Thoracic aorta (tissue), 2 donors: ENCODE measurements at places on chromosomes 3 and 15.
A peak's percentile ranks its signal among the peaks of the same experiment; 100 is the strongest.

GRCh38 chr15:89018207-89018606 lies 70.0 kb upstream of the ABHD2 start:
- no peaks in the 10 kb centered on the region for H3K27me3 ChIP-seq
- DNase-seq = peak; percentile 40
- H3K4me3 ChIP-seq = peak overlapping the region; percentile 65
- H3K27ac ChIP-seq = peak overlapping the region; percentile 93
- H3K36me3 ChIP-seq = no peaks in the 10 kb centered on the region

GRCh38 chr3:49172551-49173041 lies 1.2 kb downstream of the KLHDC8B start:
- no peaks in the 10 kb centered on the region for H3K27me3 ChIP-seq
- peaks cover 21% of the 10 kb centered on the region for H3K4me1 ChIP-seq

DNA sequence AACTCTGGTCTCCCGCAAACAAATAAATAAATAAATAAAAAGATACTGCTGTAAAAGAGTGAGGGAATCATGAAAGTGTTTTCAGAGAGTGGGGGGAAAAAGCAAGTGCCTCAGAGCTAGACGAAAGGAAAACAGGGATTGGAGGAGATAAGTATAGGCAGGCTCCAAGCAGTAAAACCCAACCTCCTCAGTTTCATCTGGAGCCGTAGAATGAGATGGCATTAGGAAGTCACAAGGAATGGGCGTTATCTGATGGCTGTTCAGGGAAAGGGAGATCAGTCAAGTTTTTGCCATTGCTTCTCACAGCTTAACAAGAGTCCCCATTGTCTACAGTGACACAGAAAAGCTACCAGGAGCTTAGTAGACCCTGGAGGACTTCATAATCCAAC lies 451.5 kb upstream of the PPP2R3A start:
- no peak overlapping the region for H3K27ac ChIP-seq
- H3K36me3 ChIP-seq = no peaks in the 10 kb centered on the region
- no peaks in the 10 kb centered on the region for H3K4me1 ChIP-seq
- DNase-seq = no peak

DNA sequence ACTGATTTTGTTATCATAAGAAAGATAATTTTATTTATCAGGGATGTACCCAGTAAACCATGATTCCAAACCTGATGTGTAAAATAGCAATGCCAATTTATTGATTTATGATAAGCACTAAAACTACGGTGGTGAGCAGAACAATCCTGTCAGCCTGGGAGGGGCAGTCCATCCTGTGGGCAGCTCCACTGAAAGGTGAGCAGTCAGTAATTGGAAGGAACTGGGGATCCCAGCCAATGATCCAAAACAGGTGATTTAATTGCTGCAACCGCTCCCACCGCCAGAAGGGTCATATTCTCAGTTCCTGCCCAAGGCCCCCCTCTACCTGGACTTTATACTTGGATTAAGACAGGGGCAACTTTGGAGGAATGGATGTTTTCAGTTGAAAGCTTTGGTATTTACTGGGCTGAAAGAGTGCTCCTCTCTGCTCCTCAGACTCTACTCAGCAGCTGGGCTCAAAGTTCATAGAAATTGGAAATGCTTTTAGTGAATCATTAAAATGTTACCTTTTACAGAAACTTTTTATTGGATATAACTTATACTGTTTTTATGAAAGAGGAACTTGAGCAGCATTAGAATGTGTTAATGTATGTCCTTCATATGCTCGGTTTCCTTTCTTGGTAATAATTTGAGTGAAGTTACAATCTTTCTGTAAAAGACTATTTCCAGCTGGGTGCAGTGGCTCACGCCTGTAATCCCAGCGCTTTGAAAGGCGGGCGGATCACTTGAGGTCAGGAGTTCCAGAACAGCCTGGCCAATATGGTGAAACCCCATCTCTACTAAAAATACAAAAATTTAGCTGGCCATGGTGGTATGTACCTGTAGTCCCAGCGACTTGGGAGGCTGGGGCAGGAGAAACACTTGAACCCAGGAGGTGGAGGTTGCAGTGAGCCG lies 198.6 kb upstream of the IL12A start:
- DNase-seq = no peak
- no peaks in the 10 kb centered on the region for H3K36me3 ChIP-seq
- H3K27ac ChIP-seq = peak overlapping the region; percentile 87
- H3K27me3 ChIP-seq = no peaks in the 10 kb centered on the region
- peaks cover 99% of the 10 kb centered on the region for H3K4me1 ChIP-seq
